CD4-positive, alpha-beta T cell treated with Interleukin-12 subunit alpha and Interleukin-12 subunit beta, for 1 hour (primary cell): ENCODE measurements at places on chromosomes 6 and 20.

DNA sequence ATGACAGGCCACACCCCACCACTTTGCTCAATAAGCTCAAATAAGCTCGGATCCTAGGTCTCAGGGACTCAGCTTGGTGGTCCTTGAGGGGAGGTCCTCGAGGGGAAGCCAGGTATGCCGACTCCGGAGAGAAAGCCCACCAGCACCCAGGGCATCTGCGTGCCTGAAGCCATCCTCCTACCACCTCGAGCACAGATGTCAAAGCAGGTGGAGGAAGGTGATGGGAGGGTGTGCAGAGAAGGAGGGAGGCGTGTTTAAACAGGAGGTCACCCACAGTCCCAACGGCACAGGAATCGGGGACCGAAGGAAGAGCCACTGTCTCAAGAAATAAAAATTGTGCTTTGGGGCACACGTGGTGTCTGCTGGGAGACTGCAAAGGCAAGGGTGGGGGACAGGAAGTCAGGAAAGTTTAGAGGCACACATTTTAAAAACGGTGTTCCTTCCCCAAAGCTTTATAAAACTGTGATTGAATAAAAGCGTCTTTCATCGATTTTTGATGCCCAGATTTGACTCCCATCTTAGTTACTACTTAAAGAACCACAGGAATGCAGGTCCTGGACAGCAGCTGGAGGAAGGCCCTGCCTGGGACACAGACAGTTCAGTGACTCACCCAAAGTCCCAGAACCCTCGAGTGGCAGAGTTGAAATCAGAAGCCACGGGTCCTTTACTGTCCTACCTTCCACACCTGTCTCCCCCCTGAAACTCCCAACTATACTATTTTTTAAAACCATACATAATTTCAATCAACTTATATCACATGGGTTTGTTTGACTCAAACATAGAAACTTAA, 221.0 kb upstream of the PDE10A start:
- DNase-seq = no peak

GRCh38 chr6:70860045-70860444, 96.8 kb downstream of the B3GAT2 start:
- DNase-seq = no peak

DNA sequence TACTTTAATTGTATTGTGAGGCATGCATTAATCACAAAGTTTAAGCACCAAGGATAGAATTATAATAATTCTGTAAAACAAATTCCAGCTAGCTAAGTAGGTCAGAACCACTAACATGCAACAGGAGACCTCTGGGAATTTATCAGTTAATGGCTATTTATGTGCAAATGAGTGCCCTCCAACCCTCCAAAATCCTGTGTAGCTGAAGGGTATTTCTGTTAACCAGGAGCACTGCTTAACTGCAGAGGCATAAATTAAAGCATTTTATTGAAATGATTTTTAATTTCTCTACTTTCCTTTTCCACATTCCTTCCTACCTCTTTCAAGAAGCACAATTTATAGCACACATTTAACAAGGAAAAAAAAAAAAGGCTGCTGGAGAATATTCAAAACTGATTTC, 77.0 kb downstream of the MMS22L start:
- no peak for DNase-seq

- DNase-seq = no peak
These were observed 628 bp upstream of the CHRNA4 start for GRCh38 chr20:63361519-63362435.

- no peak for DNase-seq
These were observed 302.7 kb downstream of the RFPL4B start for GRCh38 chr6:112649853-112650252.

DNA sequence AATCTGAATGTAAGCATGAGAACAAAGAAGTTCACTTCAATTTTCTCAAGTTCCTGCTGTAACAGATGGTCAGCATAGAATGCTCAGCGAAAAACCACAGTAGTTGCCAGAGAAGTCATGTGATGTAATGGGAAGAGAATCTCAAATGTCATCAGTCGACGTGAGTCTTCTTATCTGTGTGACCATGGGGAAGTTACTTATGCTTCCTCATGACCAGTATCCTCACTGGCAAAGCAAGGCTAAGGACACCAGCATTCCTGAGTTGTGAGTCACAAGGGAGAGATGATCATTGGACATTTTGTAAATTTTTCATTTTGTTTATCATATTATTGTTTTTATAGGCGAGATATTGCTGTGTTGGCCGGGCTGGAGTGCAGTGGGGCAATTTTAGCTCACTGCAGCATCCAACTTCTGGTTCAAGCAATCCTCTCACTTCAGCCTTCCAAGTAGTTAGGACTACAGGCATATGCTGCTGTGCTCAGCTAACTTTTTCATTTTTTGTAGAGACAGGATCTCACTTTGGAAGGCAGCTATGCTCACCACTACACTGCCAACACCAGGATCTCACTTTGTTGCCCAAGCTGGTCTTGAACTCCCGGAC, 21.9 kb downstream of the SGK1 start:
- no peak for DNase-seq

DNA sequence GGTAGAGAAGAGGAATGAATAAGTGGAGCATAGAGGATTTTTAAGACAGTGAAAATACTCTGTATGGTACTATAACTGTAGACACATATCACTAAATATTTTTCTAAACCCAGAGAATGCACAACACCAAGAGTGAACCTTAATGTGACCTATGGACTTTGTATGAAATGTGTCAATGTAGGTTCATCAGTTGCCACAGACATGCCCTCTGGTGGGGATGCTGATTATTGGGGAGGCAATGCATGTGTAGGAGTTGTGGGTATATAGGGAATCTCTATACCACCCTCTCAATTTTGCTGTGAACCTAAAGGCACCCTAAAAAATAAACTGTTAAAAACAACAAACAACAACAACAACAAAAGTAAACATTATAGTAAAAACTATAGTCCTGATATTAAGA, 293.7 kb downstream of the RNF144B start:
- no peak for DNase-seq

DNA sequence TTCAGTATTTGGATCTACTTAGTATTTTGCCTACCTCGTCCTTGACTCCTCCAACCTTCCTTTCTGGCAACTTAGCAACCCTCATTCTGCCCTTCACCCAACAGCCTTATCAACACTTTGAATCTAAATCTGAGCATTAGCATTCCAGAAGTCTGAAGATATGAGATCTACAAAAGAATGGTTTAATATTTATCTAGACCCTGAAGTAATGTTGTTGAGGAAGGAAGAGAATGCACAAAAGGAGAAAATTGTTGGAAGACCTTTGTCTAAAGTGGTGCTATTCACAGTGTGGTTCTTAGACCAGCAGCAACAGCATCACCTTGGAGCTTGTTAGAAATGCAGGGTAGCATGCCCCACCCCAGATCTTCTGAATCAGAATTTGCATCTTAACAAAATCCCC, 198.2 kb upstream of the PLCB4 start:
- no peak for DNase-seq

DNA sequence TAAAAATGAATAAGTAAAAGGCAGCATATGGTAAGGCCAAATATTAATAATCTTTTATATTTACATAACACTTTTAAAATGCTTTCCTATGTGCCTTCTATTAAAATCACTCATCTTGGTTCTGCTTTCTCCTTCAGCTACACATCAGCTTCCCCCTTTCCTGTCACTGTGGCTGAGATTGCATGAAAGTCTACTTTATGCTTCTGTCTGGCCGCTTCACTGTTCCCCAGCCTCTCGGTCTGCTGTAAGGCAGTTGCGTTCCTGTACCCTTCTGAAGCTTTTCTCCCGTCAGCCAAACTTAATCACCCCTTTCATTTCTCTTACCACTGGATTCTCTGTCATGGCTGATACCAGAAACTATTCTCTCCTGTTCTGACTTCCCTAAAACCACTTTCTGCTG, 34.6 kb downstream of the SOX4 start:
- DNase-seq = no peak
